ENCODE measurements at places on chromosomes 7 and 10.

GRCh38 chr7:102285540-102286236 is 980 bp upstream of the SH2B2 start:
- H3K4me3 ChIP-seq = peak overlapping the region; percentile 55
- H3K27ac ChIP-seq = no peak overlapping the region
- H3K36me3 ChIP-seq = no peaks in the 10 kb centered on the region
- H3K27me3 ChIP-seq = no peaks in the 10 kb centered on the region

DNA sequence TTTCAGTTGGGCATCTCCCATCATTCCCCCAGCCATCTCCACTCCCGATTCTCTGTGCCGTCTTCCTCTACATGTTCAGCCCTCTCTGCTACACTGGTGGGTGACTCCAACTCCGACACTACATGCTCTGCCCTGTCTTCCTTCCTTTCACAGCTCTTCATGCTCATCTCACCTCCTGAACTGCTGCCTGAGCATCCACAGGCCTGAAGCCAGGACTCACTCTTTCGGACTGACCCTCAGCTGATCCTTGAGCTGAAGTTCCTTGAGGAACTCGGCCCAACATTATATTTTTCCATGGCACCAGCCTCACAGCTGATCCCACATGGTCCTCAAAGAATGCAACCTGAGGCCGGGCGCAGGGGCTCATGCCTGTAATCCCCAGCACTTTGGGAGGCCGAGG is 538.4 kb downstream of the PTPRN2 start:
- H3K27ac ChIP-seq = no peak overlapping the region
- no peaks in the 10 kb centered on the region for H3K27me3 ChIP-seq
- no peak for DNase-seq
- H3K4me1 ChIP-seq = no peaks in the 10 kb centered on the region
- no peaks in the 10 kb centered on the region for H3K36me3 ChIP-seq

DNA sequence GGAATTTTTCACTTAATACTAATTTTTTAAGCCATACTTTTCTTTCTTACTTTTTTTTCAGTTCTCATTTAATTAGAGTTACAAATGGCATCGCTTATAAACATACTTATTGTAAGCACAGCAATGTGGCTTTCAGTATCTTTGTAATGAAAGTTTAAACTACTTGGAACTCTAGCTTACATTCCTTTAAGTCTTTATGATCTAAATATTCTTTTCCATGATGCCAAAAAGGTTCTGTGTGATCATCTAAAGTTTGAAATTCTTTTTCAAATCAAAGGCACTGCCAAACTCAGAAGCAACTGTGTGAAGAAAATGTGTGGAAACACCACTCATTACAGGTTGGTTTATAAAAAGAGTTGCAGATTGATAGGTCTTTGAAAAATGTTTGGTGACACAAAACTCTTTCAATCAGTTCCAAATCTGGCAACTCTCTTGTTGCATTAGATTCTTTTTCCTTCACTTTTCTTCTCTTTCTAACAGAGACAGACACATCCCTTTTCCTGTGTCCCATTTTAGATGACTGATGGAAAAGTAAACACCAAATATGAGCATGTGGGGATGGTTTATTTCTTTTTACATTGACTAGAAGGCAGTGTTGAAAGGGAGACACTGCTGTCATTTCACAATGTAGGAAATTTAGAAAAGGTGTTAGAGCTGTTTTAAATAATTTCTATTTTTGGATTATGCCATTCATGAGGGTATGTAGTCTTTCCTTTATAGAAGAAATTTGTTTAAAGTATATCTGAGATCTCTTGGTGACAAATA is 392.3 kb downstream of the SUGCT start:
- no peak overlapping the region for H3K27ac ChIP-seq
- H3K4me3 ChIP-seq = no peak overlapping the region
- DNase-seq = no peak
- H3K36me3 ChIP-seq = no peaks in the 10 kb centered on the region
- no peaks in the 10 kb centered on the region for H3K4me1 ChIP-seq
- H3K27me3 ChIP-seq = no peaks in the 10 kb centered on the region

- DNase-seq = no peak
- no peak overlapping the region for H3K4me3 ChIP-seq
- H3K27ac ChIP-seq = no peak overlapping the region
- H3K27me3 ChIP-seq = no peaks in the 10 kb centered on the region
- H3K4me1 ChIP-seq = peaks cover 4% of the 10 kb centered on the region
Measured at GRCh38 chr7:151389096-151389767, 20.6 kb downstream of the WDR86 start.

DNA sequence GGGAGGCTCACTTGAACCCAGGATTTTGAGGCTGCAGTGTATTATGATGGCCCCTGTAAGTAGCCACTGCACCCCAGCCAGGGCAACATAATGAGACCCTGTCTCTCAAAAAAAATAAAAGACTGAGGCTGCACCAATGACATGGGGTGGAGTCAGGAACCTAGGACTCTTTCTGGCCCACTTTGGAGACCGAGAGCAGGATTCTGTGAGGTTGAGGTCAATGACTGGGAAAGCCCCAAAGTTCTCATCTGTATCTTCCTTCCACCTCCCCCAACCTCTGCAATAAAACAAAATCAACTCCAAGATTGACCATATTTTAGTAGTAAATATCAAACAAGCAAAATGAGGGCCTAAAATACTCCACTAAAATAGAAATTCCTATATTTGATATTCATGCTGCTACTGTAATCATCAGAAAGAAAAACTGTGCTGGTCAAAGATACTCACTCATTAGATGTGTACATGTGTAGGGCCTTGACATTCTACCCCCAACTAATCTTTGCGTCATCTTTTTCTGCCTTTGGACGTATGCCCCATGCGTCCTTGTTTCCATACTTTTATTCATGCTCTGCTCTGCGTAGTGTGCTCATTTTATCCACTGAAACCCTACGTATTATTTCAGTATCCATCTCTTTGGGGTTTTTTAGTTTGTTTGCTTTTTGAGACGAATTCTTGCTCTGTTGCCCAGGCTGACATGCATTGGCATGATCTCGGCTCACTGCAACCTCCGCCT is 23.8 kb downstream of the WBP1L start:
- H3K36me3 ChIP-seq = peaks cover 18% of the 10 kb centered on the region
- H3K27me3 ChIP-seq = no peaks in the 10 kb centered on the region
- no peak overlapping the region for H3K4me3 ChIP-seq
- peaks cover 6% of the 10 kb centered on the region for H3K4me1 ChIP-seq

- H3K27me3 ChIP-seq = no peaks in the 10 kb centered on the region
- peaks cover 11% of the 10 kb centered on the region for H3K4me1 ChIP-seq
- H3K4me3 ChIP-seq = peak overlapping the region; percentile 21
- H3K27ac ChIP-seq = no peak overlapping the region
- no peak for DNase-seq
- H3K36me3 ChIP-seq = no peaks in the 10 kb centered on the region
Measured at GRCh38 chr7:143205560-143206293, 16.1 kb upstream of the TAS2R40 start.

- DNase-seq = no peak
- H3K4me3 ChIP-seq = no peak overlapping the region
- no peaks in the 10 kb centered on the region for H3K36me3 ChIP-seq
- no peaks in the 10 kb centered on the region for H3K27me3 ChIP-seq
- H3K4me1 ChIP-seq = no peaks in the 10 kb centered on the region
- no peak overlapping the region for H3K27ac ChIP-seq
Measured at GRCh38 chr7:156224833-156225225, 412.6 kb upstream of the SHH start.

- H3K4me3 ChIP-seq = no peak overlapping the region
- no peak overlapping the region for H3K27ac ChIP-seq
- no peak for DNase-seq
- H3K27me3 ChIP-seq = no peaks in the 10 kb centered on the region
- peaks cover 5% of the 10 kb centered on the region for H3K4me1 ChIP-seq
- H3K36me3 ChIP-seq = no peaks in the 10 kb centered on the region
Measured at GRCh38 chr7:101598986-101599771, 29.9 kb downstream of the MYL10 start.

DNA sequence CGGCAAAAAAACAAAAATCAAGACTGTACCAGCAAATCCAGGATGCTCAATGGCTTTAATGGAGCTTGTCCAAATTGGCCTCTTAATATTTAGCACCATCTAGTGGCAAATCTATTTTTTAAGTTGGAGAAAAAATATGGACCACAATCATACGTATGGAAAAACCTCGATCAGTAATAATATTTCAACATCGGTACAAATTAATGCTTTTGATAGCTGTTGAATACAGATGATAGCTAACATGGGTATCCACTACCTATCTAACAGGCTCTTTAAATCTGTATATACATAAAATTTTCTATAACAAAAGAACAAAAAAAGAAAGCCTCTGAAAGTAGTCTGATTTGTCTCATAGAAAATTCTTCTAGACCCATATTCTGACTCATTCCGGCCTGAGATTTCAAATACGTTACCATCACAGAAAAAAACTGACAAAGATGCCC is 29.2 kb downstream of the COA1 start:
- H3K27me3 ChIP-seq = no peaks in the 10 kb centered on the region
- H3K4me1 ChIP-seq = peaks cover 6% of the 10 kb centered on the region
- peak; percentile 80 for DNase-seq
- H3K4me3 ChIP-seq = no peak overlapping the region
- peaks cover 5% of the 10 kb centered on the region for H3K36me3 ChIP-seq

DNA sequence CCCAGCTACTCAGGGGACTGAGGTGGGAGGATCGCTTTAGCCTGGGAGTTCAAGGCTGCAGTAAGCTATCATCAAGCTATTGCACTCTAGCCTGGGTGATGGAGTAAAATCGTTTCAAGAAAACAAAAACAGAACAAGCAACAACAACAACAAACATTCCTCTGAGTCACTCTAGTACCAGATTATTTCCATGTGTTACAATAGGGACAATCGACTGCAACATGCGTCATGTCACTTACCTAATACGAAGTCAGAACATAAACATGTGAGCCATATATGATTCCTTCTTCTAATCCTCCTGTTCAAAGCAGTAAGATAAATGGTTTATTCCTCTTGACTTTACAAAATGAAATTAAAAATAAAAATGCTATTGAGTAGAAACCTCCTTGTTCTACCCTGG is 57.3 kb downstream of the ZNF438 start:
- DNase-seq = no peak
- H3K27me3 ChIP-seq = no peaks in the 10 kb centered on the region
- no peak overlapping the region for H3K4me3 ChIP-seq
- no peak overlapping the region for H3K27ac ChIP-seq
- no peaks in the 10 kb centered on the region for H3K36me3 ChIP-seq
- H3K4me1 ChIP-seq = no peaks in the 10 kb centered on the region

DNA sequence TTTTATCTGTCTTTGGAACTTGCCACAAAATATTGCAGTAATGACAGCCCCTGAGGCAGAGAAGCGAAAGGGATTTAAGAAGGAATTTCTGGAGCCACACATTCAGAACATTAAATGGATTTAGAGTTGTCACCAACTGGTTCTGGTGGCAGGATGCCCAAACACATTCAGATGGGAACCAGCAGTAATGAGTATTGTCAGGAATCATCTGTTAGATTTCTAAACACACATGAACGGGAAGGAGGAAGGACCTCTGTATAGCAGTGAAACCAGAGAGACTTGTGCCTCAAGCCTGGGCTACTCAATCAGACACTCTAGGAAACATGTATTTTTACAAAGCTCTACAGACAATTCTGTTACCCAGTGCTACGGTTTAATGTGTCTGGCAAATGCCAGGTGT is 103.8 kb upstream of the CCNY start:
- DNase-seq = no peak
- no peak overlapping the region for H3K27ac ChIP-seq
- no peaks in the 10 kb centered on the region for H3K36me3 ChIP-seq
- H3K4me3 ChIP-seq = no peak overlapping the region
- H3K27me3 ChIP-seq = no peaks in the 10 kb centered on the region

DNA sequence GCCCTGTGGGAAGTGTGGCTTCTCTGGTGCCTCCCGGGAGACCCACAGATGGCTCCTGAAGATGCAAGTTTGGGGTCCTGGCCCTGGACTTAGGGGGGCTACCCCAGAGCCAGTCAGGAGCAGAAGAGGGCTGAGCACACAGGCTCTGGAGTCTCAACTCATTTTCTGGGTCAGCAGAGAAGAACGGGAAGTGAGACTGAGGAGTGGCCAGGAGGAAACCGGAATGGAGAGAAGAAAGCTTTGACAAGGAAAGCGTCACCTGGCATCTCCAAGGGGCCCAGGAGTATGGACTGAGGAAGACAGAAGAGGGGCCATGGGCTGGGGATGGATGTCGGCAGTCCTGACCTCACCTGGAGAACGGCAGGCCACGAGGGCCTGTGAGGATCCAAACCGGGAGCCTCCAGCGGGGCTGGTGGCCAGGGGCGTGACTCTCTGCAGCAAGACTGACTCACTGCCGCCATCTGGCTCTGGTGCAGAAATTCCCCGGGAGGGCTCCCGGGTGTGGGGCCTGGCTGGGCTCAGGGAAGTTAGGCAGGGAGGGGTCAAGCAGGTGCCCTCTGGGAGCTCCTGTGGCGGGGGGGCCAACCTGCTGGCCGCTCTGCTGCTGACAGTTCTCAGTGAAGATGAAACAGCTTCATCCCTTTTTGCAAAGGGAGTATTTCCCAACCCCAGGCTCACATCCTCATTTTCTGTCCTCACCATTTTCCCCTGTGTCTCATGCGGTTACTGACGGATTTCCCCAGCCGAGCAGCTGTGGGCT is 23.6 kb downstream of the DAGLB start:
- no peaks in the 10 kb centered on the region for H3K27me3 ChIP-seq
- peak; percentile 21 for DNase-seq
- no peak overlapping the region for H3K4me3 ChIP-seq
- no peak overlapping the region for H3K27ac ChIP-seq

- no peaks in the 10 kb centered on the region for H3K36me3 ChIP-seq
- H3K27ac ChIP-seq = peak overlapping the region; percentile 91
- peaks cover 11% of the 10 kb centered on the region for H3K4me1 ChIP-seq
- peak overlapping the region; percentile 84 for H3K4me3 ChIP-seq
- H3K27me3 ChIP-seq = no peaks in the 10 kb centered on the region
Measured at GRCh38 chr7:17300012-17300411, 1.6 kb downstream of the AHR start.

- no peak overlapping the region for H3K4me3 ChIP-seq
- no peaks in the 10 kb centered on the region for H3K27me3 ChIP-seq
- H3K4me1 ChIP-seq = no peaks in the 10 kb centered on the region
- DNase-seq = no peak
- no peaks in the 10 kb centered on the region for H3K36me3 ChIP-seq
Measured at GRCh38 chr7:13880789-13881188, 108.7 kb downstream of the ETV1 start.

DNA sequence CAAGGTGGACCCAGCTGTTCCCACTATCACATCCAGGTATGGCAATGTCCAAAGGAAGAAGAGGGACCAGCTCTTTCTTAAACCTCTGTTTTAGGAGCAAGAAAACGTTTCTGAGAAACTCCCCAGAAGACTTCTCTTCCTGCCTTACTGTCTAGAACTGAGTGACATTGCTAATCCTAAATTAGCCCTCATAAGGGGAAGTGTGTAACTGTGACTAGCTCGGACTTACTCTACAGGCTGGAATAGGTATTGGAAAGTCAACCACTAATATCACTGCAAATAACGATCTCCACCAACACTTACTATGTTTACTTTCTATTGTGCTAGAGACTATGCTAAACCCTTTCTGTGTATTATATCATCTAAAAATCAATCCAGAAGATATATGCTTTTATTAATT is 49.9 kb upstream of the RELN start:
- no peaks in the 10 kb centered on the region for H3K36me3 ChIP-seq
- no peaks in the 10 kb centered on the region for H3K27me3 ChIP-seq
- H3K27ac ChIP-seq = no peak overlapping the region
- no peaks in the 10 kb centered on the region for H3K4me1 ChIP-seq
- DNase-seq = no peak

GRCh38 chr7:68813551-68814080 is 784.7 kb upstream of the AUTS2 start:
- DNase-seq = no peak
- H3K4me1 ChIP-seq = no peaks in the 10 kb centered on the region
- no peak overlapping the region for H3K27ac ChIP-seq

Data from CD4-positive, alpha-beta T cell (primary cell).